ENCODE measurements at places on chromosomes 4 and X.

DNA sequence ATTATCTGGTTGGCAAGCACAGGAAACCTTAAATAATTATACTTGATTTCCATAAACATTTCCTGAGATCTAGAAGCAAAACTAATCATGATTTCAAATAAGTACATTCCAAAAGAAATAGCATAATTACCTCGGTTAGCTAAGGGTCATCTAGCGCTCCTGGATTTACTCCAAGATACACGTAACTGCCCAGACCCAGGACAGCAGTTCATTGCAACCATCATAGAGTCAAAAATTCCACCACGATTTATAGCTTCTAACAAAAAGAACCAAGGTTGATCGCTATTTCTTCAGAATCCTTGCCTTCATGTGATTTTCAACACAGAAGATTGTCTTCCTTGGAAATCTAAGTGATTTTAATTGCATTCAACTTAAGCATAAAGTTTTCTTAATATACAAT lies 1235.5 kb upstream of the TENM3 start:
- DNase-seq: no peak

DNA sequence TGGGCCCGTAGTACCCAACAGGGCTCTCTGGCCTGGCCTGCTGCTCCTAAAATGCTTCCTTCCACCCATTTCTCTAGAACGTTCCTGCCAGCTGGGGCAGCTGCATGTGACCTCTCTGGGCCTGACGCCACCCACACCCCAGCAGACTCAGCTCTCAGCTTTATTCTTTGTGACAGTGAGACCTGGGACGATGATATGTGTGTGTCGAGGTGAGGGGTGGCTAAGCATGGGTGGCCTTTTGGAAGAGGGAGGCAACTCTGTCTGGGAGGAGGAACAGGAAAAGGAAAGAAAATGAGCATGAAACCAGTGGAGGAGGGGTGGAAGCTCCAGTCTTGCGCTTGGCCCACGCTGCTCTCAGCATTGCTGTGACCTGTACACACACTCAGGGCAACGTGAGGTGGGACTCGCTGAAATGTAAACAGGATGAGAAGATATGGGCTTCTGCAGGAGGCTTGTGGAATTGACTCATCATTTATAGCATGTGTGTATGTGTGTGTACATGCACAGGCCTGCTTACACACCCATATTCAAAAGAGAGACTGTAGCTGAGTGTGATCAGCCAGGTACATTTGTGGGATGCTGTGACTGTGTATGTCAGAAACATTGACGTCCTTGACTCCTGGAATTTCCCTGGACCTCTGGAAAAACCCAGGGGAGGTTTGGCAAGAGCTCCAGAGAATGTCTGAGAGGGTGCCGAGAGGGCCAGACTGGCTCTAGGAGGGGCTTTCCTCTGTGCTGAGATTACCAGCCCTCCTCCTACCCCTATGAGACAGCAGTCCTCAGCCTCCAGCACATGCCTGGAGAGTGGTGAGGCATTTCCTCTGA lies 137.9 kb downstream of the PJA1 start:
- DNase-seq: peak; percentile 3

DNA sequence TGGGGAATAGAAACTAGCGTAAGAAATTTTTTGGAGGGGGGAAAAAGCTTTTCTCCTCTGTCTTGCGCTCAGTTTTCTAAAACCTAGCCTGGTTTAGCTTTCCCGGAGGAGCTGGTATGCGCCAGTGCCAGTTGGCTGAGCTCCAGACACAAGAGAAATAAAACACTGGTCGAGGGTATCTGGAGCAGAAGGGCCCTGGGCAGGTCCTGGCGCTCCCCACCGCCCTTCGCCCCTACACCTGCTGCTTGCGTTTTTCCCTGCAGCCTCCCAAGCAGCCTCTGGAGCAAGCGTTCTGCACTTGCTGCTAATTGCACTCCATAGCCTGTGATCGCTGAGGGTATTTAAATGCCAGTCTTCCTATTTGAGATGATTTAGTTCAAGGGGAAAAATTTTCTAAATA lies 816 bp downstream of the EREG start:
- DNase-seq: no peak

DNA sequence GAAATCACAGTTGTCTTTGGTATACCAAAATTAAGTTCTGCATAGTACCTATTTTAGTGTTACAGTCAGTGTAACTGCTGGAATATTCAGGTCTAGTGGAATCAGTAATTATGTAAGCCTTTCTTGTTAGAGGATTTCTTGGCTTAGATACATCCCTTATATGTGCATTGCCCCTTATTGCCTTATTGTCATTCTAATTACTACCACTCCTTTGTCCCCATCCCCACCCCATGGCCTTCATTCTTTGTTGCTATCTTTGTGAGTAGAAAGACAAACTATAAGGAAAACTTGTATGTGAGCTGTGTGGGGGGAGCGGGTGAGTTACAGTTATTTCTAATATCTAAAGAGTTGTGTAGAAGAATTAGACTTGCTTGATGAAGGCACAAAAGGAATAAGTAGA lies 36.9 kb upstream of the RPA4 start:
- DNase-seq: no peak

DNA sequence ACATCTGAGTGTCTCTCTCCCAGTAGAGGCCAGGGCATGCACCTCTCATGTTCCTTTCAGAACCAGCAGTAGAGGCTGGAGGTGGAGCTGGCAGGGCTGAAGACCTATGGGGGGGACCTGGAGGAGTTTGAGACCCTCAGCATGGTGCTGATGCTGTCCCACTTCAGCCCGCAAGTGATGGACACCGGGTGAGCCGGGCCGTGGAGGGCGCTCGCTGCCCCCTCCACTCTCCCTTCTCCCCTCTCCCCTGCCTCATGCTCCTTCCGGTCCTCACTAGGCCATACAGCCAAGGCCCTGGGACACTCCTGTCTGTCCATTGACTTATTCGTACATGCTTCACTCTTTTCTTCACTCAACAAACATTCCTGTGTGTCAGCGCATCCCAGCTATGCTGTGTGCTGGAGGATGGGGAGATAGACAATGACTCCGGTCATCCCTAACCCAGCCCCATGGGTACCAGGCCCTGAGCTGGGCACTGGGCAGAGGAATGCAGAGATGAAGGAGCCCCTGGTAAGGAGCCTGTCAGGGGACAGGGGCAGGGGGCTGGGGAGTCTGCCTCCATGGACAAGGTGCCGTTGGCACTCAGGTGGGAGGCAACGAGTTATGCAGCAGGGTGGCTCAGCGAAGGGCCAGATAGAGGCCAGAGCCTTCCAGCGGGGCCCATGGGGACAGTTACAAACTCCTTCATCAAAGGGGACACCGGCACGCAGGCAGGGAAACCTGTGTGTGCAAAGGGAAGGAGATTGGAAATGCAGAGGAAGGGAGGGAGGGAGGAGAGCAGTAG lies 28.4 kb upstream of the WFS1 start:
- no peak for DNase-seq

GRCh38 chr4:31417040-31417439 lies 696.9 kb downstream of the PCDH7 start:
- no peak for DNase-seq

DNA sequence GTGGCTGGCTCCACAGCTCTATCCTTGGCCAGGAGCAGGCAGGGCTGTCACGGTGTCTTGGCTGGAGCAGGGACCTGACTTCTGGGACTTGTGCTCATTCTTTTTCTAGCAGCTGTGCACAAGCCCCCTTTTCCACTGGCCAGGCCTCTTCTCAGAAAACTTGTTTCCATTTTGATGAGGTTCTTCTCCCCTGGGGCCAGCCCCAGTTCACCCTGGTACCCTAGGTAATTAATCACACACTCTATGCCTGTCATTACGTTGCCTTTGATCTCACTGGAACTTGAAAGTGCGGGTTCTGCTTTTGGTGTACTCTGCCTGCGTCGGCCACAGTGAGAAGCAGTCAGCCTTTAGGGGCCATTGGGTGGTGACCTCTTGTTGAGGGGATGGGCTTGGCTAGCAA lies 26.6 kb downstream of the DRD5 start:
- DNase-seq: no peak

DNA sequence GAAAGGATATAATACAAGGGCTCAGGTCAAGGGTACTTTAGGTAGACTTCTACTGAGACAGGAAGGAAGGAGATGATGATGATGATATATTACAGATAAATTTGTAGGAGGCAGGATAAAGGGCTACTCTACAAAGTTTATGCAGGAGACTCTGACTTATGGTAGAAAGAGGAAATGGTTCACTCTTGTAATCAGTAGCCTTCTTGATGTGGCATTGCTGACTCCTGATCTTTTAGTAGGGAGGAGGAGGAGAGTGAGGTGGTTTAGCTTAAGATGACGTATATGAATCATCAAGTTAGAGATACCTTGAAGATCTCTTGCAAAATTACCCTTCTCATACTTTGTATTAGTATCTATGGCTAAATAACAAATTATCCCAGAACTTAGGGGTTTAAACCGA lies 4.7 kb downstream of the BLTP1 start:
- no peak for DNase-seq

GRCh38 chr4:147480891-147481576 lies at the start of gene EDNRA:
EDNRA (plus strand) TSS chr4:147481097; CDS start chr4:147485682, 4,585 bp downstream.
- DNase-seq: peak; percentile 53

GRCh38 chrX:152907084-152907651 lies 9.3 kb downstream of the ZNF185 start:
- DNase-seq: no peak

DNA sequence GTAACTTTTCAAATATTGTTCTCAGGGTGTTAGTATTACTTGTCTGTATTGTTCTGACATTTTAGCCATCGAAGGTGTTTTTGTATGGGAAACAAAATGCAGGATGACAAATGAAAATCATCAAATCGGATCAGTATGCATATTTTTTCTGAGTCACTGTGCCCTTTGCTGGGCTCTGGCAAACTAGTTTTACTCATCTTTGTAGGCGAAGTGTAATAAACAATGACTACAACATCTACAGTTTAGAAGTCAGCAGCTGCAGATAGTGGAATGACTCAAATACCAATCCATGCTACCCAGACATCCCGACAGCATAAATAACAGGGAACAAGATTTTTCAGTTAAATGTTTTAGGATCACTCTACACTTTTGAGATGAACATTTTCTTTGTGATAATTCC lies 557.3 kb upstream of the TENM3 start:
- DNase-seq: no peak

GRCh38 chr4:153485359-153485758 lies 19.2 kb downstream of the TMEM131L start:
- no peak for DNase-seq

DNA sequence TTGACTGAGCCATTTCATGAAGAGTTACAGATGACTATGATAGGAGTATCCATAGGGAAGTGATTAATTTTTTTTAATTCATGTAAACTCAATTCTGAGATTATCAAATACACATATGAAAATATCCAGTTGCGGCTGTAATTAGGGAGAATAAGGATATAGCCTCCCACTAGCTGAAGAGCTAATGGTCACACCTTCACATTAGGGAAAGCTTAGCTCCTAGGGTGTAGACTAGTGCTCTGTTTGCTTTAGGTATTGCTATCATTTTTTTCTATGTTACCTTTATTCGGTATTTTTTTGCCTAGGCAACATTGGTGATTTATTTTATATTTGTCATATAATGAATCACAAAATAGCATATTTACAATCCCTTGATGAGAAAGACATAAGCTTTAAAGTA lies 39.6 kb upstream of the EPGN start:
- DNase-seq: no peak
